Activated CD8-positive, alpha-beta memory T cell treated with anti-CD3 and anti-CD28 coated beads, Interleukin-2, amount 50 U/mL, for 4 hours (primary cell): ENCODE measurements at places on chromosomes 5 and 9.

DNA sequence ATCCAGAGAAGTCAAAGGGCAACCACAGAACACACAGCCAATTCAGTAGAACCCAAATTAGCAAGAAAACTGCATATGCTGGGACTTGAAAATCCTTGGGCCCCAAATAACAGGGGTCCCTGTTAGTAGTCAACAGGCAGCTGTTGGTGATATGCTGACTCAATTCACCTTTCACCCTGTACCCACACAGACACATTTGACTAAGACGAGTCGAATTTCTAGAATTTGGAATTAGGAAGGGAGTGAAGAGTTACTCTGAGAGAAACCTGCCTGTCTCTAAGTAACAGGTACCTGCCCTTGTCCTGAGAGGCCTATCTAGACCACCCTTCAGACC is 821 bp upstream of the VCP start:
- DNase-seq, result no peak

GRCh38 chr9:24698881-24699518 is 153.3 kb upstream of the IZUMO3 start:
- DNase-seq, result no peak

DNA sequence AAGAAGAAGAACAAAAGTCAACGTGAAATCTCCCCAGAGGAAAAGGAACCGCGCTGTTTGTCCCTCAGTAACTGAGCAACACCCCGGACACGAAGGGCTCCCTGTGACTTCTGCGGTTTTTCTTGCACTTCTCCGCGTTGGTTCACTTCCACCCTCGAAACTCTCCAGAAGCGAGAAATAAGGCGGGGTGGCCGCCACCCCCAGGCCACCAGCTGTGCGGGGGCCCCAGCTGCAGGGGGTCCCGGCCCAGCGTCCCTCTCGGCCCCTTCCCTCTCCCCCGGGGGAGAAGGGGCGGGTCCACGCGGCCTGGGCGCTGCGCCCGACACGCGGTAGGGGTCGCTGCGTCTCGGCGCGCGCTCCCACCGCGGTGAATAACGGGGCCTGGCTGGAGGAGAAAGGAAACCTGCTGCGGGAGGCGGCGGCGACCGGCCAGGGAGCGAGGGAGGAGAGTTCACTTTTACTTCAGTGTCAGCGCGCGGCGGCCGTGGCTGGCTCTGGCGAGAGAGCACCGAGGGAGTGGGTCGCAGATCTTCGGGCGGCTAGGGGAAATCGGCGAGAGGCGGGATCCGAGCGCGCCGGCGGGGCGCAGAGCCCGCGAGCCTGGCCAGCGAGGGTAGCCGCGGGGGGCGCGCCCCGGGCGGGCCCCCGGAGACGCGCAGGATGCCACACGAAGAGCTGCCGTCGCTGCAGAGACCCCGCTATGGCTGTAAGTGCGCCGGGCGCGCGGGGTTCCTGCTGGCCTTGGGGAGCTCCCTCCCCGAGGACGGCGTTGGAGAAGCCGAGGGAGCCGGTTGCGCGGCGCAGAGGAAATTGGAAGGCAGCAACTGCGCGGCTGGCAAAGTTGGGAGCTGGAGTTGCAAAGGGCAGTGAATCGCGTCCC is at the start of gene IQGAP2:
IQGAP2 (plus strand) TSS at position 400 of the 880 bp plus-strand sequence; CDS start at position 661, 261 bp downstream.
- peak; percentile 76 for DNase-seq

GRCh38 chr9:35729700-35730485 is 2.1 kb downstream of the TLN1 start:
- no peak for DNase-seq

DNA sequence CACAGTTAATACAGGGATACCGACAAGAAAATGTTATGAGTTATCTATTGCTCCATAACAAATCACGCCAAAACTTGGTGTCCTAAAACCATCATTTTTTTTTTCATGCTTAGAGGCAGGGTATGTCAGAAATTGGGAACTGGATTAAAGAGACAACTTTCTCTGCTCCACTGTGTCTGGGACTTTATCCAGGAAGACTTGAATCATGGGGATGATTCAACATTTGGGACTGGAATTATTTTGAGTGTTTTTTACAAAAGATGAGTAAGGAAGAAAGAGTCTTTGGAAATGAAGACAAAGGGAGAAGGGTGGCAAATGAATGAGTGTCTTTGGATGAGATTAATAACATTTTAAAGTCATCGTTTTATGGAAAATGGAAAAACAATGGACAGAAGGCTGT is 1883.7 kb upstream of the C9orf72 start:
- no peak for DNase-seq

GRCh38 chr5:3742750-3743149 is 147.1 kb downstream of the IRX1 start:
- DNase-seq, result no peak

GRCh38 chr5:43039471-43040286 is 440 bp downstream of the ANXA2R start:
- peak; percentile 69 for DNase-seq

DNA sequence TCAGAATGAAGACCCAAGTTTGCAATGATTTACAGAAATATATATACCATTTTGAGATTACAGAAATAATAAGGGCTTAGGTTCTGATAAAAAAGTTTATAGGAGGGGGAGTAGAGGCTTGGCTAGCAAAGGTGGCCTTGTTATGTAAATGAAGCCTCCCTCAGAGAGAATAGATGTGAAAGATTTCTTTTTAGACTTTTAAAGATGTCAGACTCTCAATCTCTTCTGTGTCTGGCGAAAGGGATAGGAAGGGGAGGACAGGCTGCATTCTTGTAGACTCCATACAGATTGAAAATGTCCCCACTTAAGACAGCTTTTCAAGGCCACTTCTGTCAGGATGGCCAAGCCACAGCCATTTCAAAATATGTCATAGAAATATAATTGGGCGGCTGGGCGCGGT is 63.1 kb upstream of the CLINT1 start:
- no peak for DNase-seq

- DNase-seq, result no peak
Measured at GRCh38 chr5:154778534-154778933, 23.4 kb downstream of the LARP1 start.

GRCh38 chr5:74200560-74200959 is 440.0 kb downstream of the ENC1 start:
- no peak for DNase-seq

- no peak for DNase-seq
Measured at GRCh38 chr5:124408738-124409453, 337.5 kb downstream of the ZNF608 start.

GRCh38 chr5:170805666-170806065 is 22.1 kb downstream of the GABRP start:
- no peak for DNase-seq

- DNase-seq, result no peak
Measured at GRCh38 chr5:93423300-93423699, 157.7 kb downstream of the NR2F1-AS1 start.
